Activated CD8-positive, alpha-beta memory T cell treated with anti-CD3 and anti-CD28 coated beads, Interleukin-2, amount 10 ng/mL, durations not matched to agents 7 days and 5 days (primary cell): ENCODE measurements at places on chromosomes 3 and 15. TPM values are rescaled to one million over a fixed set of nuclear protein-coding genes. Genes with fewer than 3 reads are reported as not detected.

DNA sequence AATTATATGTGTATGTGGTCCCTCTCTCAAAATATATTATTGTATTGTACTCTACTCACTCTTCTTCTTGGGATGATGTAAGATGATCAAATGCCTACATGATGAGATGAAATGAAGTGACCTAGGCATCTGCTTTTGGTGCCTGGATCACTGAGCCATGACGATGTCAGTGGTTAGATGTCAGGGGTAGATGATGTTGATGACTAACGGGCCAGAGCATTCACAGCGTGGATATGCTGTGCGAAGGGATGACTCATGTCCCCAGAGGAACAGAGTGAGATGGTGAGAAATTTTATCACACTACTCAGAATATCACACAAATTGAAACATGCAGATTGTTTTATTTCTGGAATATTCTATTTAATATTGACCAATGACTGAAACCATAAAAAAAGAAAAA is 233.9 kb upstream of the CADM2 start:
- H3K27ac ChIP-seq: no peak overlapping the region
- no peaks in the 10 kb centered on the region for H3K36me3 ChIP-seq
- no peak for DNase-seq
- H3K27me3 ChIP-seq: no peaks in the 10 kb centered on the region
- no peaks in the 10 kb centered on the region for H3K4me1 ChIP-seq

- no peak overlapping the region for H3K27ac ChIP-seq
- DNase-seq: no peak
- peaks cover 2% of the 10 kb centered on the region for H3K27me3 ChIP-seq
- H3K36me3 ChIP-seq: no peaks in the 10 kb centered on the region
- H3K4me3 ChIP-seq: no peak overlapping the region
Observed at GRCh38 chr3:186593862-186594261, 19.0 kb upstream of the AHSG start.

GRCh38 chr15:77538027-77538451 is 94.7 kb downstream of the LINGO1 start:
- no peak overlapping the region for H3K27ac ChIP-seq
- no peaks in the 10 kb centered on the region for H3K36me3 ChIP-seq
- DNase-seq: no peak
- no peak overlapping the region for H3K4me3 ChIP-seq

DNA sequence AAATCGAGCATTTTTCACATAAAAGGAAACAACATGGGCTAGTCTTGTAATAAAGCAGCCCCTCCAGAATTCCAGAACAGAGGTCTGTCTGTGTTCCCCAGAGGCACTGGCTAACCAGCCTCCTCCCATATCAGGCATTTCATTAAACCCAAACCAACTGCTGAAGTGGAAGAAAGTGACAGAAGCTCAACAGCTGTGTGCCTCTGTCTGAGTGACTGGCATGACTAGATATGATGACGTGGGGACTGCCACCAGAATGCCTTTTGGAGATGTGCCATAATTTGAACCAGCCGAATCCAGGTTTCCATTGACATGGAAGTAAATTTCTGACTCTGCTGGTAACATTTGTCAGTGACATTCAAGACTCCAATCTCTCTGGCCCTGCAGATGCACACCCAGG is 8.7 kb downstream of the LIMD1 start:
- no peak overlapping the region for H3K4me3 ChIP-seq
- H3K36me3 ChIP-seq: peaks cover 29% of the 10 kb centered on the region

GRCh38 chr3:7508821-7509220 is 647.9 kb downstream of the GRM7 start:
- no peaks in the 10 kb centered on the region for H3K4me1 ChIP-seq
- H3K27ac ChIP-seq: no peak overlapping the region
- no peaks in the 10 kb centered on the region for H3K36me3 ChIP-seq
- no peaks in the 10 kb centered on the region for H3K27me3 ChIP-seq
- no peak for DNase-seq
- H3K4me3 ChIP-seq: no peak overlapping the region

DNA sequence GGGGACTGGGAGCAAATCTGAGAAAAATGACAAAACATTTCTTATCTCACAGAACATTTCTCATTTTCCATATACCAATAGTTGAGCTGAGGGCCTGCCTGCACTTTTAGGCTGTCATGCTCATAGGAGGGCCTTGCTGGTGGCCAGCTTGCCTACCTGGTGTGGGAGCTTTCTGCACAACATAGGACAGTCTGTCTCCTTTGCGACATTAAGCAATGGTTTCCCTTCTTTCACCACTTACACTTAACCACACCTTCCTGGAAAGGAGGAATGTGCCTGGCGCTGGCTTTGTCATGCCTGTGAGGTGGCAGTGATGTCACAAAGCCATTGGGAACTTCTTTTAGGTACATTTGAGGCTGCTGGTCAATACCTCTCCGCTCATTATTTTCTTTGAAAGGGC is 5.7 kb downstream of the SNAPC5 start:
- no peak overlapping the region for H3K27ac ChIP-seq
- no peaks in the 10 kb centered on the region for H3K27me3 ChIP-seq
- H3K36me3 ChIP-seq: peaks cover 48% of the 10 kb centered on the region

SPATA12 gene
- not detected for total RNA-seq

DNA sequence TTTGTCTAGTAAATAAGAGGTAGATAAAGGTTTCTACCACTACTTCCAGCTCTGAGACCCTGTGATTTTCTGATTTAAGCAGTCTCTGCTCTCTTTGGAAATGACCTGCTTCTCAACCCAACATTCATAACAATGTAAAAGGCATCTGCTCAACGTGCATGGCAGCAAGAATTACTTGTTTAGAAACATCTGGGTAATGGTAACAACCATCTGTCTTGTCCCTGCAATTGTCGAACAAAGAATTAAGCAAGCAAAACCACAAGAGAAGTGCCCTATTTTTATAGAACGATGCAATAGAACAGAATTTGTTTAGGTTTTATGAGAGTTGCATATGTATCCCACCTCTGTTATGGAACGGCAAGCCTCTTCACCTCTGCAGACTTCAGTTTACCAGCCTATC is 7.1 kb upstream of the FSIP1 start:
- no peak overlapping the region for H3K4me3 ChIP-seq
- H3K36me3 ChIP-seq: peaks cover 2% of the 10 kb centered on the region
- H3K27me3 ChIP-seq: peaks cover 18% of the 10 kb centered on the region
- no peak for DNase-seq
- peaks cover 38% of the 10 kb centered on the region for H3K4me1 ChIP-seq
- no peak overlapping the region for H3K27ac ChIP-seq

DNA sequence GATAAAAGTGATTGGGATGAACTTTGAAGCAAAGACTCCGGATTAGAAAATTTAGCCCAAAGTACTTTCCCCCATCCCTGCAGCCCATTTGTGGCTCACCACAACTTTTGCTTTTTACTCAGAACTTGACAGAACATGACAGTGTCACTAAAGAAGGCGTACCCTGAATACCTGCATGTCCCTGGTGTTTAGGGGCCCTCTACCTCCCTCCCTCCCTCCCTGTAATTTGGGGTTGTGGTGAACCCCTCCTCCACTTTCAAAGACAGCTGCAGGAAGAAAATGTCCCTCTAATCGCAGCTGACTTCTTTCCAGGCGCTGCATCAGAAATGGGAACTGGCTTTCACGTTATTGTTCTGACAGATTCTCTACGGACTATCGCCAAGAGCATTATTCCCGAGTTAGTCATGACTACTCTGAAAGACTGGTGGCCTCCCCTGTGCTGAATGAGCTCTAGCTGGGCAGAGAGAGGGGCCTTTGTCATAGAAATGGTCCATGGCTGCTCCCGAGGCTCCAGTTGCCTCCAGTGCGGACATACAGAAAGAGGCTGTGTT is 93.2 kb upstream of the ARHGEF3 start:
- DNase-seq: no peak
- H3K36me3 ChIP-seq: peaks cover 24% of the 10 kb centered on the region
- no peak overlapping the region for H3K27ac ChIP-seq
- H3K27me3 ChIP-seq: no peaks in the 10 kb centered on the region

GRCh38 chr3:187958432-187959003 is 195.4 kb upstream of the LPP start:
- peaks cover 15% of the 10 kb centered on the region for H3K4me1 ChIP-seq
- peak; percentile 70 for DNase-seq
- H3K36me3 ChIP-seq: peaks cover 1% of the 10 kb centered on the region

DNA sequence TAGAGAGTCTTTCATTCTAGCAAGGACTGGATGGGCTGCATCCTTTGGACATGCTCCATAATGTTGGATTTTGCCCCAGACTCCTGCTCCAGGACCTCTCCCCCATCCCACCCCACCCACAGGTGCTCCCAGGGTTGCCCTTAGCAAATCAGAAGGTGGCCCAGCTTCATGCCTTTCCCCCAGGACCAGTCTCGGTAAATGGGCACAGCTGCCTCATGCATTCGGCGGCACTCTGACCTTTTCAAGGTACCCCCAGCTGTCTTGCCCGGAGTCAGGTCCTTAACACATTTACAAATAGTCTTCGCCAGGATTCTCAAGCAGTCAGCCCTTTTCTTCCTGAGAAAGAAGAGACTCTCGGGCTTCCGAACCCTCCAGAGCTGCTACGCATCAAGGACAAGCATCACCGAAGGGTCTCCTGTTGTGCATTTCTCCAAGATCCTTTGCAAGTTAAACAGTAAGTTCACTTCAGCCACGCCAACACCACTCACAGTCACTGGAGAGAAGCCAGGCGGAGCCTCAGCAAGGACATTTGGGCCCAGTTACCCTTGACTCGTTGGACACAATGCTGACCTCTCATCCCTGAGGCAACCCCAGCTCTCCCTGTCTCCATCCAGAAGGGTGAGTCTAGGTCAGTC is 287.8 kb downstream of the FAM43A start:
- H3K4me3 ChIP-seq: no peak overlapping the region
- DNase-seq: peak; percentile 31
- no peaks in the 10 kb centered on the region for H3K36me3 ChIP-seq
- peaks cover 34% of the 10 kb centered on the region for H3K27me3 ChIP-seq
- no peaks in the 10 kb centered on the region for H3K4me1 ChIP-seq

NPAP1 gene
- not detected for total RNA-seq

C3orf49 gene
- not detected for total RNA-seq

GRCh38 chr3:131782751-131783150 is 252.1 kb downstream of the CPNE4 start:
- H3K36me3 ChIP-seq: no peaks in the 10 kb centered on the region
- H3K4me3 ChIP-seq: no peak overlapping the region
- H3K27me3 ChIP-seq: peaks cover 5% of the 10 kb centered on the region
- H3K4me1 ChIP-seq: no peaks in the 10 kb centered on the region

FEZF2 gene
- not detected for total RNA-seq

DNA sequence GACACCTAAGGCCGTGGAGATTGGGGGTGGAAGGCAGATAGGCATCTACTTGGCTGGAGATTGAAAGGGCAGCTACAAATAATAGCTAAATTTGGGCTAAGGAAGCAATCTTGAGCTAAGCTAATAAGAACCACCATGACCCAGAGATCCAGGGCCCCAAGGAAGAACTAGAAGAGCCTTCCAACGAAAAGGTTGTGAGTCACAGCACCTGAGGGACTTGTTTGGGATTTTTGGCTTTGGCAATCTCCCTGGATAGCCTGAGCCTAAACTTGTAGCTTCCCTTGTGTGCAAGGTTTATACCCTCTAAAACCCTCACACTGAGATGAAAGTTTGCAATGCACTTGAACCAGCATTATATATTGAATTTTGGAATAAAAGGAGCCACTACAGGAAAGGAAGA is 364.0 kb upstream of the IL12A start:
- H3K27me3 ChIP-seq: no peaks in the 10 kb centered on the region
- no peaks in the 10 kb centered on the region for H3K36me3 ChIP-seq
- H3K4me1 ChIP-seq: no peaks in the 10 kb centered on the region
- no peak overlapping the region for H3K27ac ChIP-seq
- no peak for DNase-seq

DNA sequence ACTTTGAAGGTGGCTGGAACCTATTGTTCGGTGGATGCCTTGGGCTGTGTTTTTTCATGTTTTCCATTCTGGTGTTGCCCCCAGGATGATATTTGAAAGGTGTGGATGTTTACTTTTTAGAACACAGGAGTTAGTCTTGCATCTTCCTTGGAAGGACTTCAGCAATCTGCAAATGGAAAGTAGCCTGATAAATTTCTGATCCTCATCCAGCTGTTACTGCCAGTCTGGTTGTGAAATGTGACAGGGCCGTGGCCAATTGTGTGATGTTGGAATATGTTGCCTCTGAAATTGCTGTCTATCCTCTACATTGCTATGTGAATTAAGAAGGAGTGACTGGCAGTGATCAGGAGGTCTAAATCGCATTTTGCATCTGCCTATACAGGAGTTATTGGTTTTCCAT is 382.5 kb upstream of the C2CD4B start:
- H3K27me3 ChIP-seq: peaks cover 4% of the 10 kb centered on the region
- no peaks in the 10 kb centered on the region for H3K4me1 ChIP-seq
- DNase-seq: no peak
- no peak overlapping the region for H3K4me3 ChIP-seq
- H3K27ac ChIP-seq: no peak overlapping the region
- H3K36me3 ChIP-seq: no peaks in the 10 kb centered on the region

GRCh38 chr15:99347574-99347973 is 96.3 kb downstream of the LRRC28 start:
- peaks cover 3% of the 10 kb centered on the region for H3K36me3 ChIP-seq
- H3K4me3 ChIP-seq: no peak overlapping the region
- H3K4me1 ChIP-seq: peaks cover 7% of the 10 kb centered on the region
- no peak for DNase-seq

- peak overlapping the region; percentile 69 for H3K27ac ChIP-seq
- DNase-seq: no peak
- H3K4me3 ChIP-seq: no peak overlapping the region
- H3K4me1 ChIP-seq: peaks cover 61% of the 10 kb centered on the region
- no peaks in the 10 kb centered on the region for H3K27me3 ChIP-seq
- H3K36me3 ChIP-seq: peaks cover 67% of the 10 kb centered on the region
Observed at GRCh38 chr15:38522922-38523321, 41.7 kb downstream of the RASGRP1 start.

GRCh38 chr15:80251428-80252120 is 439 bp downstream of the CTXND1 start:
- H3K4me3 ChIP-seq: no peak overlapping the region
- peaks cover 76% of the 10 kb centered on the region for H3K27me3 ChIP-seq
- peaks cover 5% of the 10 kb centered on the region for H3K4me1 ChIP-seq
- no peak overlapping the region for H3K27ac ChIP-seq
- DNase-seq: no peak
- H3K36me3 ChIP-seq: no peaks in the 10 kb centered on the region

DNA sequence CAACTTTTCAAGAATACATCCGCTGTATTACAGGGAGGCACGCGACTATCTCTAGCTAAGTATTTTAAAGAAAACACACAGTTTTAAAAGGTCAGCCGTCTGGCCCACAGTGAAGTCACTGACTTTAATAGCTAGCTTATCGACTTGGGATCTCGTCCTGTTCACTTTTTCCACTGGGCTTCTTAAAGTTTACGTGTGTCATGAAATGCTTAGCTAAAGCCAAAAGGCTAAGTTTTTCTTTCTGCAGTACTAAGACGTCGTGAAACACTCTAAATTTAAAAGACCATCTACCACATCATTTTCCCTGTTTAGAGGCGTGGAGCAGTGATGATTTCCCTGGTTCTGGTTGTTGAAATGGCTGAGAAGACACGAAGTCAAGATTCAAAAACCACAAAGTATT is 27.1 kb downstream of the LRIG1 start:
- peak overlapping the region; percentile 62 for H3K4me3 ChIP-seq
- peaks cover 58% of the 10 kb centered on the region for H3K4me1 ChIP-seq
- peak overlapping the region; percentile 92 for H3K27ac ChIP-seq
- H3K27me3 ChIP-seq: no peaks in the 10 kb centered on the region
- no peak for DNase-seq

PLA2G4B gene
- 2.8 TPM for total RNA-seq

ASB14 gene
- total RNA-seq: not detected
